Stomach (tissue), 19 donors: ENCODE measurements at places on chromosomes 7 and 10. TPM values are rescaled to one million over a fixed set of nuclear protein-coding genes. Genes with fewer than 3 reads are reported as not detected.

DNA sequence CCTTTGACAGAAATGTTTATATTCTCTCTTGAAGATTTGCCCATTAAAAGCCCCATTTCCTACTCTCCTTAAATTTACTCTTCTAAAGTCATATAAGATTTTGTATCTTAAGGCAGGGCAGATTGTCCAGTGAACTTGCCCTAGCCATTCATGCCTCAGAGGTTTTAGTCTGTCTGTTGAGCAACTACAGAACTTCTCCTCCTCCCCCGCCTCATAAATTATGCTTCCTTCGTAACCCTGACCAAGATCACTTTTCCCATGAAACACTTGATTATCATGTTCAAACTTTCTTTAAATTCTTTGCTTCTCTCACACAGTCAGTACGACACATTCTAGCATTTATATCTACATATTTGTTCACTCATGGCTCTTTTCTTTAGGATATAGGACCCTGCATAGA lies 621.3 kb downstream of the ANKRD7 start:
- no peaks in the 10 kb centered on the region for H3K4me1 ChIP-seq
- H3K4me3 ChIP-seq = no peak overlapping the region
- DNase-seq = no peak
- no peaks in the 10 kb centered on the region for H3K27me3 ChIP-seq

GRCh38 chr10:79178614-79179163 lies 109.9 kb downstream of the ZMIZ1 start:
- peaks cover 7% of the 10 kb centered on the region for H3K36me3 ChIP-seq
- DNase-seq = no peak
- peak overlapping the region; percentile 52 for H3K27ac ChIP-seq
- peaks cover 94% of the 10 kb centered on the region for H3K4me1 ChIP-seq
- H3K27me3 ChIP-seq = no peaks in the 10 kb centered on the region
- no peak overlapping the region for H3K4me3 ChIP-seq

- H3K4me3 ChIP-seq = peak overlapping the region; percentile 44
- peak; percentile 64 for DNase-seq
- H3K36me3 ChIP-seq = no peaks in the 10 kb centered on the region
- H3K4me1 ChIP-seq = peaks cover 18% of the 10 kb centered on the region
These were observed 24.0 kb upstream of the RNF32 start for GRCh38 chr7:156616269-156617202.

GRCh38 chr10:22624287-22624738 lies 90.1 kb downstream of the PIP4K2A start:
- H3K4me1 ChIP-seq = peaks cover 47% of the 10 kb centered on the region
- peak overlapping the region; percentile 11 for H3K27ac ChIP-seq
- DNase-seq = no peak
- H3K27me3 ChIP-seq = no peaks in the 10 kb centered on the region
- H3K4me3 ChIP-seq = no peak overlapping the region

GRCh38 chr7:148688526-148688925 lies 10.2 kb upstream of the CUL1 start:
- H3K4me3 ChIP-seq = no peak overlapping the region
- no peak for DNase-seq
- no peaks in the 10 kb centered on the region for H3K36me3 ChIP-seq
- H3K27ac ChIP-seq = no peak overlapping the region
- H3K4me1 ChIP-seq = no peaks in the 10 kb centered on the region

DNA sequence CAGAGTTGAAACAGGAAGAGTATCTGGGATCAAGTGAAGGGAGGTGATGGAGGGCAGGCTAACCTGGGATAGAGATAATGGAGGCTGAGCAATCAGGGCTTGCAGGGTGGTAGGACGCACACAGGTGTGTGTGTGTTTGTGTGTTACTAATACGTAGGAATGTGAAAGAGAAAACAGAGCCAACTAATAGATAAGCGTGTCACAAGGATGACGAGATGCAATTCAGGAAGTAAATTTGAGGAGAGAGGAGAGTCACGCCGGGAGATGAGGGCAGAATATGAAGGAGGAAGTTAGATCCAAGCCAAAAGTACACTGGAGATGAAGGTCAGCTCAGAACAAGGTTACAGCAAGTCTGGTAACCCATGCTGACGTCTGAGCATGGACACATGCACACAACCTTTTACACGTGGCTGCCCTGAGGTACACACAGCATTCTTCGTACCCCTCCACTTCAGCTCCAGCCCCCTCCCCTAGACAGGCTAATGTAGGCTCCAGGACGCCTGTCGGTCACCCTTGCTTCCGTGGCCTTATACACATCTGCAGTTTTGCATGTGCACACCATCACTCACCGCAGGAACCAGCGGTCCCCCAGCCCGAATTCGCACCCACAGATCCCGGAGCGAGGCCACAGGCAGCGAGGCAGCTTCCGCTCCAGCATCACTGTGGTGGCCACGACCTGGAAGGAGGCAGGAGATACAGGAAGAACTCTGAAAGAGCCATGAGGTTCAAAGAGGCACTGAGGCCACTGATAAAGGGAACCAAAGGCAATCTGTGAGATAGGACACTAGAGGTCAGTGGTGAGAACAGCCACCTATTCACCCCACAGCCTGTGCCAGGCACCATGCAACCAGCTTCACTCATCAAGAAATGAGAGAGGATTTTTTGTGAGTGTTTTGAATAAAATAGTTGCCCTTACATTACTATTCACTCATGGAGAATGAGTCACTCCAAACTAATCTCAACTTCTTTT lies 23.7 kb upstream of the TRPV6 start:
- H3K27me3 ChIP-seq = no peaks in the 10 kb centered on the region
- no peak overlapping the region for H3K4me3 ChIP-seq
- DNase-seq = peak; percentile 59
- H3K27ac ChIP-seq = peak overlapping the region; percentile 70

GRCh38 chr7:127941476-127942210 lies 89.6 kb downstream of the LRRC4 start:
- H3K36me3 ChIP-seq = no peaks in the 10 kb centered on the region
- no peaks in the 10 kb centered on the region for H3K27me3 ChIP-seq
- no peak overlapping the region for H3K27ac ChIP-seq
- no peak for DNase-seq
- H3K4me3 ChIP-seq = no peak overlapping the region
- no peaks in the 10 kb centered on the region for H3K4me1 ChIP-seq

DNA sequence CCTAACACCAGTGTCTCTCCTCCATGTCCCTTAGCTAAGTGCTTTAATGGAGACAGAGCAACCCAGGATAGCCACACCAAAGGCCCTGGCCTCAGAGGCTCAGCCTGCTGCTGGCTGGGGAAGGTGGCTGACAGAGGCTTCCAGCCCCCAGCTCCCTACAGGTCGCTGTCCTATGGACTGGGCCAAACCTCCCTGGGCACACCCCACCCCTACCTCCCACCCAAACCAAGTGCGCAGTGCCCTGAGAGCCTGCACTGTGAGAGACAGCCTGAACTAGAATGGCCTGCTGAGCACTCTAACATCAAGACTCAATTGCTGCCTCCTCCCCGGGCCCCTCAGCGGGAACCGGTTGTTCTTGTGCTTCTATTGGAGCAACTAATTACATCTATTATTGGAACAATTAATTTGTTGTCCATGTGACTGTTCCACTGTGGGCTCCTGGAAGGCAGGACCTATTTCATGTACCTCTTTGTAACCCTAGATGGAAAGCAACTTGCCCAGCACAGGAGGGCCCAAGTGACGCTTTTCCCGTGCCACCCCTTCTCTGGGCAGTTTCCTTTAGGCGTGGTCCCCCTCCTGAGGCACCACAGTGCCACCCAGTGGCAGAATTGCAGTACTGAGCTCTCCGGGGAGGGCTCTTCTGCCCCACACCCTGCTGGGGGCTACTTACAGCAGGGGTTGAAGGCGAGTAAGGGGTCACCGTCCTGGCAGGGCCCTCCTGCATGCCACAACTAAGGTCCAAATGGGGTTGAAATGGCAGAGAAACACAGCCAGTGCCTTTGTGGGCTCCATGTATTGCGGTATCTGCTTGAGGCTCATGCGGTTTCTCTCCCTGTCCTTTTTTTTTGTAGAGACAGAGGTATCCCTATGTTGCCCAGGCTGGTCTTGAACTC lies 63.7 kb upstream of the WAPL start:
- no peaks in the 10 kb centered on the region for H3K36me3 ChIP-seq
- no peak overlapping the region for H3K27ac ChIP-seq
- H3K4me1 ChIP-seq = no peaks in the 10 kb centered on the region
- no peaks in the 10 kb centered on the region for H3K27me3 ChIP-seq
- peak; percentile 74 for DNase-seq

DNA sequence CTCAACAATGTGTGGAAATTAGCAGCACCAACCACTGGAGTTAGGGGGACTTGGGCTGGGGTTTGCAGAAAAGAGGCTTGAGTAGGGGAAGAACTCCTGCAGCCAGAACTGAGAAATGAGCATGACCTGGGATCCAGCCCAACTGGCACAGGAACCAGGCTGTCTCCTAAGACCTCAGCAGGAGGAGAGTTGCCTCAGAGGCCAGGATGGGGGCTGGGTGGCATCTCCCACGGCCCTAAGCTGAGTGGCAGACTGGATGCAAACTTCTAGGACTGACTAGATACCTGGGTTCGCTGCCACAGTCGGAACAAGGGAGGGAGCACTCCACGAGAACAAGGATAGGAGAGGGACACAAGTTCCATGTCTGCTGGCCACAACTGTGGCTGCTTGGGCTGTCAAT lies 62.6 kb downstream of the RNF32 start:
- no peak for DNase-seq
- no peak overlapping the region for H3K4me3 ChIP-seq
- H3K27ac ChIP-seq = no peak overlapping the region
- H3K4me1 ChIP-seq = peaks cover 4% of the 10 kb centered on the region

DNA sequence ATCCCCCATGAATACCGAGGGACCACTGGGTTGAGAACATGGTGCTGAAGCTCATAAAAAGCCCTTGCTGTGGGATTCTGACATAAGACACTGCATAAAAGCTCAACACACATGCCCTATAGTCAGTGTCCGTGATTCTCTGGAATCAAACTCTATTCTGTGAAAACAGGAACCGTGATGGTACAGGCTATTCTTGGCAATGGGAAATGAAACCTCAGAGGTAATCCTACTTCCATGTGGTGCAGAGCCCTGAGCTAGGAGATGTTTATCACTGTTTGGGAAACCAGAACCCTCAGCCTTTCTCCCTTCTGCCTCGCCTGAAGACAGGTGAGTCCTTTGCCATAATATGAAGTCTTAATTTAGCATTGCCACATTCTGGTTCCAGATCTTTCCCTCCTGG lies 80.8 kb upstream of the PRSS1 start:
- no peaks in the 10 kb centered on the region for H3K27me3 ChIP-seq
- no peak overlapping the region for H3K27ac ChIP-seq
- H3K4me1 ChIP-seq = no peaks in the 10 kb centered on the region

DNA sequence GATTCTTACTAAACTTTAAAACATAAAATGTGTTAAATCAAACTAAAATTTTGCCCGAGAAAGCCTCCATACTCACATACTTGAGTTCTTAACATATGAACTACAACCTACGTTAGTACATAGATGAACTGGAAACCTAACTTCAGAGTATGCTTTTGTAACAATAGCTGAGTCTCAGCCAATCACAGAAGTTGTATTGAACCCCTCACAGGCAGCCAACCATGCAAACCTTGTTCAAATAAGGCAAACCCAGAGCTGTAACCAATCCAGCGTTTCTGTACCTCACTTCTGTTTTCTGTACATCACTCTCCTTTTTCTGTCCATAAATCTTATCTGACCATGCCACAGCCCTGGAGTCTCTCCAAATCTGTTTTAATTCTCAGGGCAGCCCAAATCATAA lies 157.3 kb upstream of the COL1A2 start:
- H3K4me3 ChIP-seq = no peak overlapping the region
- no peaks in the 10 kb centered on the region for H3K36me3 ChIP-seq
- no peak for DNase-seq
- H3K27me3 ChIP-seq = no peaks in the 10 kb centered on the region
- no peaks in the 10 kb centered on the region for H3K4me1 ChIP-seq

DNA sequence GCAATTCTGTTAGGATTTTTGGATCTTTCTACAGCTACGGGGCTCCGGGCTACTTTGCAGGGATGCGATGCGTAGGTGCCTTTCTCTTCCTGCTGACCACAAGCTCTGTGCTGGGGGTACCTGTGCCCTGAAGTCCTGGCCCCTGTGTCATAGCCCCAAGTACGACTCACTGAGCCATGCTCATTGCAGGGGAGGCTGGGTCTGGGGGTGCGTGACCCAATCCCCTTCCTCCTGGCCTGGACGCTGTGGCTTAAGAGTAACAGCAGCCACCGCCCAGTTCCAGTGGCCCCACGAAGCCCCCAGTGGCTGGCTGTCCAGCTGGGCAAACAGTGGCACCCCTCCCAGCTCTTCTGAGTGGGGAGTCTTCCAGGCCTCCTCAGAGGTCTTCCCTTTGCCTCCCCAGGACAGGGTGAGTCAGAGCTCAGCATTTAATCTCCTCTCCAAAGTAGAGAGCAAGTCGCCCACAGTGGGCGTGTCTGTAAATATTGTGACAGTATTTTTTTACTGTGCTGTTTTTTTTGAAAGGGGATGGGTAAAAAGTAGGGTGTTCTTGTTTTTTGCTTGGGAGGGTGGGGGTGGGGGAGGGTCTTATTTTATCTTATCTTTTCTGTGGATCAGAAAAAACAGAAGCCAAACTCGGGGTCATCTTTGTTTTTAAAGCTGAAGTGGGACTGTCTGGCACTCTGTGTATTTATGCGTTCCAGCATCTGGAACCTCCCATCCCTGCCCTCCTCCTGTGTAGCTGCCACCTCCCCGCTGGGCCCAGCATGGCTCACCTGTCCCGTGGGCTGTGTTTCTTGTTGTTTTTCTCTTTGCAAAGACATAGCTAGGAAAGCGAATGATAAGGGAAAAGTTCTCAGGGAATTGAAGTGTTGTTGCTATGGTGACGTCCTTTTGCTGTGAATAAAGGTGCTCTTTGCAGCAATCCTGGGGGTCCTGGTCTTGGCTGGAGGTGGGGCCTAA lies 8.2 kb downstream of the LFNG start:
- H3K36me3 ChIP-seq = peaks cover 24% of the 10 kb centered on the region
- DNase-seq = no peak
- peaks cover 65% of the 10 kb centered on the region for H3K27me3 ChIP-seq
- peak overlapping the region; percentile 88 for H3K27ac ChIP-seq

DNA sequence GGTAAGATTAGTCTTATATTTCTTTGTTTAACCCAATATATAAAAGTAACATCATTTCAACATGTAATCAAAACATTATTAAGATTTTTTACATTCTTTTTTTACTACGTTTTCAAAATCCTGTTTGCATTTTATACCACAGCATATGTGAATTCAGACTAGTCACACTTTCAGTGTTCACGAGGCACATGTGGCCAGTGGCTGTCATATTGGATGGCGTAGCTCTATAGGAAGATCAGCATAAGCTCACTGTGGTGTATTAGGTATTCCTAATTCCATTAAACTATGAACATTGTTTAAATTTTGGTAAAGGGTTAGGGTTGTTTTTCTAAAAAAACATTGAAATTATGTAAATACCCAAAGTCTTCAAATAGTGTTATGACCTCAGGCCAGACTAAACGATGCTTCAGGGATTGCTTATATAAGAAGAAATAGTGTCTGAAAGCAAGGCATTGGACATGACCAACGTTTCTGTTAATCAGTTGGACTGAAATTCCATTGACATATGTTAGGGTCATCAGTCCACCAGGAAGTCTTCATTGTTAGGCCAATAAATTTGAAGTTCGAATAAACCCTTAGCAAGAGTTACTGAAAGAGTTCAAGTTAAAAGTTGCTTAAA lies 97.0 kb downstream of the BICC1 start:
- no peaks in the 10 kb centered on the region for H3K4me1 ChIP-seq
- H3K27ac ChIP-seq = no peak overlapping the region
- DNase-seq = no peak
- H3K36me3 ChIP-seq = no peaks in the 10 kb centered on the region

PNLIP gene
- total RNA-seq = not detected

TLX1 gene
- total RNA-seq = not detected

ZNF107 gene
- 5.1 TPM for total RNA-seq

ERVW-1 gene
- total RNA-seq = not detected

CTAGE4 gene
- total RNA-seq = 36.5 TPM

PON3 gene
- total RNA-seq = 4.3 TPM

GPER1 gene
- 2.9 TPM for total RNA-seq
